CD4-positive, alpha-beta T cell (primary cell): ENCODE measurements at places on chromosomes 6 and 20. TPM values are rescaled to one million over a fixed set of nuclear protein-coding genes. Genes with fewer than 3 reads are reported as not detected.

DNA sequence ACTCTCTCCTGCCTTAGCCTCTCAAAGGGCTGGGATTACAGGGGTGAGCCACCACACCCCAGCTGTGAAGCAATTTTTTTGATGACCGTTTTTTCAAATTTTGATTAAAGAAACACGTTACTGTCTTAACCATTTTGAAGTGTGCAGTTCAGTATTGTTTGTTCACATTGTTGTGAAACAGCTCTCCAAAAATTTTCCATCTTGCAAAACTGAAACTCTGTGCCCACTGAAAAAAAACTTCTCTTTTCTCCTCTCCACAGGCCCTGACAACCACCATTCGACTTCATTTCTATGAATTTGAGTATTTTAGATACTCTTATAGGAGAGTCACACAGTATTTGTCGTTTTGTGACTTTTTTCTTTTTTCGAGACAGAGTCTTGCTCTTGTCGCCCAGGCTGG lies 53.9 kb downstream of the ECT2L start:
- no peaks in the 10 kb centered on the region for H3K4me1 ChIP-seq
- no peak for DNase-seq
- no peaks in the 10 kb centered on the region for H3K27me3 ChIP-seq
- H3K36me3 ChIP-seq = no peaks in the 10 kb centered on the region
- no peak overlapping the region for H3K4me3 ChIP-seq

GRCh38 chr6:27541212-27541932 lies 68.5 kb upstream of the ZNF184 start:
- H3K36me3 ChIP-seq = no peaks in the 10 kb centered on the region
- peaks cover 66% of the 10 kb centered on the region for H3K27me3 ChIP-seq
- peaks cover 10% of the 10 kb centered on the region for H3K4me1 ChIP-seq

DNA sequence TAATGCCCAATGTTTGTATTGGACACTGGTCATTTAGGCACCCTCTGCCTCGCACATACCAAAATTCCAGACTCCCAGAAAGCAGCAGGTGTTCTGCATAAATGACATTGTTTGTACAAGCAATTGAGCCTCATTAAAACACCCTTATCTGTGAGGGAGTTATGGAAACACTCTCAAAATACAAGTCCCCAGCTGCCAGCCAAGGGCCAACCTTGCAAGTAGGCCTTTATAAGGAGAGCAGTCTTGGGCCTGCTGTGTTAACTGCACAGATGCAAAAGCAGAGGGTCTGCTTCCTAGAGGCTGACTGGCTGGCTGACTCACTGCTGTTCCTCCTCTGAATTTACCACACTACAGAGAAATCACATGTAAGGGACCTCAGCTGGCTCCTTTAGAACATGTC lies 150.4 kb upstream of the HMGN3 start:
- no peaks in the 10 kb centered on the region for H3K27me3 ChIP-seq
- H3K4me1 ChIP-seq = no peaks in the 10 kb centered on the region
- H3K27ac ChIP-seq = no peak overlapping the region
- H3K36me3 ChIP-seq = no peaks in the 10 kb centered on the region

- peaks cover 16% of the 10 kb centered on the region for H3K4me1 ChIP-seq
- no peak for DNase-seq
- H3K36me3 ChIP-seq = no peaks in the 10 kb centered on the region
Observed at GRCh38 chr6:13273202-13273930, 55.0 kb downstream of the TBC1D7 start.

The RIMS1 gene
- total RNA-seq = not detected

- peaks cover 5% of the 10 kb centered on the region for H3K36me3 ChIP-seq
- peak overlapping the region; percentile 70 for H3K27ac ChIP-seq
- H3K27me3 ChIP-seq = no peaks in the 10 kb centered on the region
- H3K4me1 ChIP-seq = peaks cover 59% of the 10 kb centered on the region
Observed at GRCh38 chr6:144353871-144354314, 68.8 kb downstream of the UTRN start.

- H3K4me3 ChIP-seq = no peak overlapping the region
- H3K4me1 ChIP-seq = no peaks in the 10 kb centered on the region
- peaks cover 4% of the 10 kb centered on the region for H3K27me3 ChIP-seq
- no peak for DNase-seq
- no peaks in the 10 kb centered on the region for H3K36me3 ChIP-seq
- H3K27ac ChIP-seq = no peak overlapping the region
Observed at GRCh38 chr6:4751823-4752464, 24.3 kb upstream of the CDYL start.

DNA sequence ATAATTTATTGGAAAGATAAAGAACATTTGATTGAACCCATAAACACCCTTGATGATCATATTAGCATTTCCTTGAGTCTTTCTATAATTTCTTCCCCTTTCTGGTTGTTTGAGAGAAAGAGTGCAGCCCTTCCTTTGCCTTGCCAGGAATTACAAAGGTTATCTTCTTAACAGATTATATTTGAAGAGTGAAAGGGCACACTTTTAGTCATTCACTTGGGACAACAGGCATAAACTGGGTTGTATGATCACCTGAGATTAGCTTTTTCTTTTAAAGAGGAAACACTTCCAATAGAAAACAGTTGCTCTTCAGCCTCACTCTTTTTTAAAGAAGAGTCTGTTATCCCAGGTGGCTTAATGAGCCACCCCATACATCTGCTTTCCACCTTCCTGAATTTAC lies 295.2 kb downstream of the PHF3 start:
- DNase-seq = no peak
- no peak overlapping the region for H3K4me3 ChIP-seq
- H3K36me3 ChIP-seq = no peaks in the 10 kb centered on the region
- H3K27ac ChIP-seq = no peak overlapping the region
- H3K4me1 ChIP-seq = no peaks in the 10 kb centered on the region

The RAD21L1 gene
- total RNA-seq = not detected

GRCh38 chr6:1346101-1346500 lies 34.2 kb downstream of the FOXQ1 start:
- H3K4me3 ChIP-seq = no peak overlapping the region
- no peak overlapping the region for H3K27ac ChIP-seq
- no peaks in the 10 kb centered on the region for H3K4me1 ChIP-seq
- DNase-seq = no peak
- H3K36me3 ChIP-seq = no peaks in the 10 kb centered on the region

- no peak for DNase-seq
- no peak overlapping the region for H3K27ac ChIP-seq
- no peaks in the 10 kb centered on the region for H3K4me1 ChIP-seq
- H3K36me3 ChIP-seq = peaks cover 11% of the 10 kb centered on the region
- H3K27me3 ChIP-seq = no peaks in the 10 kb centered on the region
- no peak overlapping the region for H3K4me3 ChIP-seq
Observed at GRCh38 chr6:83051377-83052172, 14.1 kb downstream of the UBE3D start.

- H3K4me1 ChIP-seq = peaks cover 9% of the 10 kb centered on the region
- no peak for DNase-seq
- H3K4me3 ChIP-seq = no peak overlapping the region
- H3K36me3 ChIP-seq = no peaks in the 10 kb centered on the region
- no peak overlapping the region for H3K27ac ChIP-seq
Observed at GRCh38 chr6:34049395-34050342, 96.2 kb downstream of the GRM4 start.

DNA sequence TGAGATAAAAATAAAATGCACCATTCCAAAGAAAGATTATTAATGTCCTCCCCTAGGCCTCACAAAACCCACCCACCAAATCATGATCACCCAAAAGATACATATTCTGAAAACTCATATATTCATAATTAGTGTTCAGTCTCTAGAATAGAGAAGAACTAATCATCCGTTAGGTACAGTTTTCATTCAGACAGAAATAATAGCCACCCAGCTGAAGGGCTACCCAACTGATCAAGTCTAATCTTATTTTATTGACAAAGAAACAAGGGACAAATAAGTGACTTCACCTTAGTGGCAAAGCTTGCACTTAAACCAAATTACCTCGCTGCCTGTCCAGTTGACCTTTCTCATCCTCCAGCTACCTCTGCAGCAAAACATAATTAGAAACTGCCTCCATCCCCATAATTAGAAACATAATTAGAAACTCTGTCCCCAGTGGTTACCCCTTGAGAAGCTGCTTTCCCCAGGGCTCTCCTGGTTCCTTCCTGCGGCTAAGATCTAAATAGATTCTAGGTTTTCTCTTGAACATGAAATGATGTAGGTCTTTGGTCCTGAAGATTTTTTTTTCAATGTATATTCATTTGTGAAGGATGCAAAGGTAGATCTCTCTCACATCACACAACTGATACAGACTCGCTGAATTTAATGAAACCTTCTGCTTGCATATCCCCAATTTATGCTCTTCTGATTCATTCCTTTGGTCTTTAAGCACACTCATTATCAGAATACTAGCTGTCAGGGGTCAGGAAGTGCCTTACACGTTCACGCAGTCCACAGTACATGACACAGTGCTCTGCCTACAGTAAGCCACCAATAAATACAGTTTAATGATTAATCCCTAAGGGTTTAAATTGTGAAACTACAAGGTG lies 46.3 kb downstream of the HBS1L start:
- H3K27me3 ChIP-seq = no peaks in the 10 kb centered on the region
- H3K36me3 ChIP-seq = peaks cover 7% of the 10 kb centered on the region
- H3K27ac ChIP-seq = no peak overlapping the region
- peaks cover 10% of the 10 kb centered on the region for H3K4me1 ChIP-seq

DNA sequence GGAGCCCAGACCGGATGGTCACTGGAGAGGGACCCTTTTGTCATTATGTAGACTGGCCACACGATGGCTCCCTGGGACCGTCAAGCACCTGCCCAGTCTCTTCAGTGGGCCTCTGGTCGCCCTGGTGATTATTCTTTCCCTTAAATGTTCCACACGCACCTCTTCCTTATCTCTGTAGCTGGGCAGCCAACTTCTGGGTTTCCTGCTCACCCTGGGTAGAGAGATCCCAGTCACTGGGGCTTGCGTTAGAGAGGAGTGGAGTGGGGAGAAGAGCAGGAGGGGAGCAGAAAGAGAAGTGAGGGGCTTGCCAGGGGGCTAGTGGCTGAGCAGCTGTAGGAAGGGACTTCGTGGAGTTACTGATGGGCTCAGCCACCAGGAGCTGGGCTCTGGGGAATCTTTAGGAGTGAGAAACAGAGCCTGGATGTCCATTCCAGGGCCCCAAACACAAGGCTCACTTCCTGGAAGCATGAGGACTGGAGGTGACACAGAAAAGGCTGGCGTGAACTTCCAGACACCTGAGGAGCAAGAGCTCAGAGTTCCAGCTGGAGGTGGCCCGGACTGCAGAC lies 150.1 kb downstream of the DHX35 start:
- H3K4me1 ChIP-seq = no peaks in the 10 kb centered on the region
- H3K27me3 ChIP-seq = peaks cover 37% of the 10 kb centered on the region
- no peaks in the 10 kb centered on the region for H3K36me3 ChIP-seq
- no peak overlapping the region for H3K27ac ChIP-seq
- no peak for DNase-seq
- H3K4me3 ChIP-seq = no peak overlapping the region

GRCh38 chr6:6597682-6598081 lies 9.2 kb downstream of the LY86 start:
- no peaks in the 10 kb centered on the region for H3K27me3 ChIP-seq
- H3K27ac ChIP-seq = no peak overlapping the region
- H3K4me1 ChIP-seq = peaks cover 25% of the 10 kb centered on the region
- no peaks in the 10 kb centered on the region for H3K36me3 ChIP-seq
- H3K4me3 ChIP-seq = no peak overlapping the region

- no peaks in the 10 kb centered on the region for H3K27me3 ChIP-seq
- DNase-seq = no peak
- no peaks in the 10 kb centered on the region for H3K4me1 ChIP-seq
- H3K4me3 ChIP-seq = no peak overlapping the region
Observed at GRCh38 chr6:65979120-65979519, 272.1 kb upstream of the EYS start.

The ABT1 gene
- total RNA-seq = 39.8 TPM

GRCh38 chr6:5051394-5051793 lies 33.7 kb upstream of the PPP1R3G start:
- no peaks in the 10 kb centered on the region for H3K4me1 ChIP-seq
- no peaks in the 10 kb centered on the region for H3K36me3 ChIP-seq
- H3K4me3 ChIP-seq = no peak overlapping the region
- no peak overlapping the region for H3K27ac ChIP-seq
- DNase-seq = no peak
- H3K27me3 ChIP-seq = no peaks in the 10 kb centered on the region

- DNase-seq = no peak
- H3K36me3 ChIP-seq = no peaks in the 10 kb centered on the region
- no peak overlapping the region for H3K4me3 ChIP-seq
- H3K4me1 ChIP-seq = peaks cover 7% of the 10 kb centered on the region
- H3K27ac ChIP-seq = no peak overlapping the region
- peaks cover 18% of the 10 kb centered on the region for H3K27me3 ChIP-seq
Observed at GRCh38 chr6:42147138-42147562, 4.7 kb upstream of the C6orf132 start.

DNA sequence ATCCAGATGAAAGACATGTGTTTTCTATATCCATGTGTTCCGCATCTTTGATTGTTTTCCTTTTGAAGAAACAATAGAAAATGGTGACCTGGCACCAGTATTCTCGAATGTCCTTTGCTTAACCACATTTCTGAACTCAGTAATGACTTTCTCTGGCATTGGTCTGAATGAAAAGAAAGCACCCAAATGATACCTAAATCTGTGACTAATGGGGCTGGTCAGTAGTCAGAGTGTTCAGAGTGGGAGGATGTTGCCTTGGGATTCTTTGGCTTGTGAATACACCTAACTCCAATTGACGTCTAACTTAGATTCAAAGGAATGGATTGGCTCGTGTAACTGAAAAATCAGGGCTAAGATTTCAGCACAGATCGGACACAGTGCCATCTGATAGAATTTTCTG lies 27.1 kb downstream of the PARD6B start:
- no peak overlapping the region for H3K27ac ChIP-seq
- H3K27me3 ChIP-seq = no peaks in the 10 kb centered on the region
- DNase-seq = no peak
- H3K4me1 ChIP-seq = no peaks in the 10 kb centered on the region
- no peak overlapping the region for H3K4me3 ChIP-seq

DNA sequence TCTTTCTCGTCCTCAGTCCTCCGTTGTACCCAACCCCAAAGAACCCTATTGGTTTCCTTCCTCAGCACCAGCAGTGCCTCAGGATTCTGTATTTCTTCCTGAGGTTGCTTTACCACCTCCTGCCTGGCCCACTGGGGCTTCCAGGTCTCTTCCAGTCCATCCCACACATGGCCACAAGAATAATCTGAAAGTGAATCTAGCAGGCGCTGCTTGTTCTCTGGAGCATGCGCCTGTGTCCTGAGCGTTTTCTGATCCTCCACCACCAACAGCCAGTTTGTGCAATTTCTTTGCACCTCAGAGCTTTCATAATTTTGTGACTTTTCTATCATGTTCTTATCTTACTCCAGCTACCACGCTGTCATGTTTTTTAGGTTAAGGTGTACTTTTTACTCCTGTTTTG lies 11.6 kb upstream of the HSP90AB1 start:
- H3K4me1 ChIP-seq = peaks cover 18% of the 10 kb centered on the region
- H3K36me3 ChIP-seq = no peaks in the 10 kb centered on the region
- H3K27ac ChIP-seq = no peak overlapping the region
- H3K4me3 ChIP-seq = no peak overlapping the region

- peaks cover 31% of the 10 kb centered on the region for H3K36me3 ChIP-seq
- DNase-seq = no peak
- no peaks in the 10 kb centered on the region for H3K27me3 ChIP-seq
- no peak overlapping the region for H3K4me3 ChIP-seq
- H3K27ac ChIP-seq = no peak overlapping the region
- H3K4me1 ChIP-seq = no peaks in the 10 kb centered on the region
Observed at GRCh38 chr20:34472246-34472925, 43.8 kb upstream of the DYNLRB1 start.

The IL17F gene
- total RNA-seq = not detected

- peak overlapping the region; percentile 96 for H3K4me3 ChIP-seq
- peak; percentile 40 for DNase-seq
- H3K27me3 ChIP-seq = no peaks in the 10 kb centered on the region
Observed at GRCh38 chr6:41940759-41941279, 789 bp downstream of the CCND3 start.

- H3K4me3 ChIP-seq = no peak overlapping the region
- H3K4me1 ChIP-seq = peaks cover 5% of the 10 kb centered on the region
- no peak overlapping the region for H3K27ac ChIP-seq
- no peaks in the 10 kb centered on the region for H3K27me3 ChIP-seq
- no peaks in the 10 kb centered on the region for H3K36me3 ChIP-seq
Observed at GRCh38 chr6:170182093-170182780, 108.6 kb downstream of the DLL1 start.
